ENCODE measurements at places on chromosomes 6 and 20.
A peak's percentile ranks its signal among the peaks of the same experiment; 100 is the strongest.

GRCh38 chr6:108654465-108655106, 93.9 kb downstream of the FOXO3 start:
- DNase-seq = no peak

DNA sequence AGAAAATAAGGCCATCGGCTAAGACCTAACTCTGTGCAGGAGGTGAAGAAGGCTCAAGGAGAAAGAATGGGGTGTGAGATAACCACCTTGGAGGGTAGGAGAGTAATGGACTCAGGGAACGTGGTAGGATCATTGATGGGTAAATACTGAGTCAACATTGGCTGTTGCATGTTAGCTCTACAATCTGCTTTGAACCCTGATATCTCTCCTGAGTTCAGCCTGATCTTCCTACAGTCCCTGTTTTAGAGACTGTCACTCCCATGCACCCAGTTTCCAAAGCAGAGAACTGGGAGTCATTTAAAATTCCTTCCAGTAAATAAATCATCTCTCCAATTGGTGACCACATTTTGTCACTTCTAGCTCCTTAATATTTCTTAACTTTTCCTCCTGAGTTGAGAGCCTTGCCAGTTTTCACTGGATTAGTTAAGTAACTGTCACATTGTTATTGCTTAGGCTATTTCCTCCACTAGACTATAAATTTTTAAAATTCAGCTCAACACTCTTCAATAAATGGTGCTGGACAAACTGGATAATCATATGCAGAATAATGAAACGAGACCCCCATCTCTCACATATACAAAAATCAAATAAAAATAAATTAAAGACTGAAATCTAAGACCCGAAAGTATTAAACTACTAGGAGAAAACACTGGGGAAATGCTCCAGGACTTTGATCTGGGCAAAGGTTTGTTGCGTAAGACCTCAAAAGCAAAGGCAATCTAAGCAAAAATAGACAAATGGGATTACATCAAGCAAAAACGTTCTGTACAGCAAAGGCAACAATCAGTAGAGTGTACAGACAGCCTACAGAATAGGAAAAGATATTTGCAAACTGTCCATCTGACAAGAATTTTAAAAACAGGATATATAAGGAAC, 138.9 kb upstream of the TMEM170B start:
- DNase-seq = no peak

GRCh38 chr20:40652441-40652987, 36.5 kb downstream of the MAFB start:
- no peak for DNase-seq

GRCh38 chr6:10849901-10850300, 11.6 kb upstream of the MAK start:
- DNase-seq = no peak

- DNase-seq = no peak
Observed at GRCh38 chr6:111626441-111626840, 20.8 kb upstream of the TRAF3IP2 start.

DNA sequence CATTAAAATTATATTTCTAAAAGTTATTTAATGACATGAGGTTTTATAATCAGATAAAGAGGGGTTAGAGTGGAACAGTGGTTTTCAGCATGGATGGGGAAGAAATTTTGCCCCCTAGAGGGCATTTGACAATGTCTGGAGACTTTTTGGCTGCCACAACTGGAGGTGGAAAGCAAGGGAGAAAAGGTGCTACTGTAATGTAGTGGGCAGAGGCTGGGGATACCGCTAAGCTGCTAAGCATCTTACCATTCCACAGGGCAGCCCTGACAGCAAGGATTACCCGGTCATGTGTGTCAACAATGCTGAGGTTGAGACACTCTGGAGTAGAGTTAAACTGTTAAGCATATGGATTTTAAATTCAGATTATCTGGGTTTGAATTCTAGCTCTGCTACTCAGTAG, 52.9 kb upstream of the FABP7 start:
- DNase-seq = peak; percentile 37

DNA sequence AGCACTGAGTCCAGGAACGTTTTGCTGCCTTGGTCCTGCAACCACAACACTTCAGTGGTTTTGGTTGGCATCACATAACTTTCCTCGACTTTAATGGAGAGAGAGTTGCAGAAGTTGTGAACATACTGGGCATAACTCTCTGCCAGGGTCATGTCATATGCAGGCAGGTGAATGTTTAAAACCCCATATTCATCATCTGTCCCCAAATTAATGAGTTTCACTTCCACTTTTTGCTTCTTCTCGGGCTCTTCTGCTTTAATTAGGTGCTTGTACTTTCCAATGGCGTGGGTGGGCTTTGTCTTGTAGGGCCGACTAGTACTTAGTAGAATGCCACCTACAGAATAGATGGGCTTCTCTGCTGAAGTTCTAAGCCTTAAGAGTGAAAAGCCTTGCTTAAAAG, 45.2 kb upstream of the TFAP2A start:
- peak; percentile 26 for DNase-seq

DNA sequence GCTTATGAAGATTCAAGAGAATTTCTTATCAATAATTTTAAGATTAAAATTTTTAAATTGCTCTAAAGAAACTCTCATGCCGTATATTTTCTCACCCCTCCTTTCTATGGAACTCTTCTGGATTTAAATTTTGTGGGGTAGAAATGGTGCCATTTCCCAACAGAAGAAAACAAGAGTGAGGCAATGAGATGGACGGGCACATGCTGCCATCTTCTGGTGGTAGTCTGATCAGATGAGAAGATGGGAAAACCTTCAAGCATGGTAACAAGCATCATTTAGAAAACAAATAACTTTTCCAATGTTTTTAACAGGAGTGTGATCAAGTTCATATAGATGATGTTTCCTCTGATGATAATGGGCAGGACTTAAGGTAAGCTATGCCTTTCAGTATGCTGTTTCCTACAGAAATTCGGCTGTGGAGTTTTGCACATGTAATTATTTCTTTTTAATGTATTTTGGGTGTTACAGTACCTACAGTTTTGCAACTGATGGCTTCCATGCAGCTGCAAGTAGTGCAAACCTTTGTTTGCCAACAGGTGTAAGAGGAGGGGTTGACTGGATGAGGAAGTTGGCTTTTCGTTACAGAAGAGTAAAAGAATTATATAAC, 271.4 kb downstream of the EYA4 start:
- DNase-seq = peak; percentile 51

GRCh38 chr6:71496018-71496721, 207.6 kb downstream of the OGFRL1 start:
- no peak for DNase-seq

- DNase-seq = no peak
Observed at GRCh38 chr6:108157234-108157980, 8.4 kb upstream of the NR2E1 start.

DNA sequence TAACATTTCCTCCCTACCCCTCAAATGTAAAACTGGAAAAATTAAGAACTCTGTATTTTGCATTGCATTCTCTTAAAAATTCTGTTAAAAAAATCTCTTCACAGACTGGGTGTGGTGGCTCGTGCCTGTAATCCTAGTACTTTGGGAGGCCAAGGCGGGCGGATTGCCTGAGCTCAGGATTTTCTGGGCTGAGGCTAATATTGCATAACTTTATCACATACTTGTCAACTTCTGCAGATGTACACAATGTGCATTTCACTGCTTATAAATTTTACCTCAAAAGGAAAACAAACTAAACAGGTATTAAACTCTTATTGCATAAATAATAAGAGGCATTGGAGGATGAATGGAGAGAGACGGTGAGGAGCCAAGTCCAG, 21.1 kb downstream of the YTHDF1 start:
- no peak for DNase-seq

DNA sequence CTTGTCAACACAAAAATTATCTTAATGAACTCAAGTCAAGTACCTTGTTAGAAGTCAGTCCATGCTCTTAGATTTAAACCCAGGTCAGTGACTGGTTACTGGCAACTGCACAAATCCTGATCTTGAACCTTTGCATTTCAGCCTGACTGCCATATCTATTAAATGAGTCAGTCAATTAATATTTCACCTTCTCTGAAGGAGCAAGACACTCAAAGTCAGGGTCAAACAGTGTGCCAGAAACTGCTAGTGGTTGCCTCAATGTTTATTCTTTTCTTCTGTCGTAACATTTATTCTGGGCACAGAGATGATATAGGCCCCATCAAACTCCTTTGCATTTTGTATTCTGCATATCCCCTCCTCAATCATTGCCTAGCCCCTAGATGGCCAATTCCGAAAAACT, 193.9 kb upstream of the MOCS1 start:
- DNase-seq = peak; percentile 50

- DNase-seq = peak; percentile 92
Observed at GRCh38 chr6:154962753-154963152, 32.4 kb upstream of the TIAM2 start.

DNA sequence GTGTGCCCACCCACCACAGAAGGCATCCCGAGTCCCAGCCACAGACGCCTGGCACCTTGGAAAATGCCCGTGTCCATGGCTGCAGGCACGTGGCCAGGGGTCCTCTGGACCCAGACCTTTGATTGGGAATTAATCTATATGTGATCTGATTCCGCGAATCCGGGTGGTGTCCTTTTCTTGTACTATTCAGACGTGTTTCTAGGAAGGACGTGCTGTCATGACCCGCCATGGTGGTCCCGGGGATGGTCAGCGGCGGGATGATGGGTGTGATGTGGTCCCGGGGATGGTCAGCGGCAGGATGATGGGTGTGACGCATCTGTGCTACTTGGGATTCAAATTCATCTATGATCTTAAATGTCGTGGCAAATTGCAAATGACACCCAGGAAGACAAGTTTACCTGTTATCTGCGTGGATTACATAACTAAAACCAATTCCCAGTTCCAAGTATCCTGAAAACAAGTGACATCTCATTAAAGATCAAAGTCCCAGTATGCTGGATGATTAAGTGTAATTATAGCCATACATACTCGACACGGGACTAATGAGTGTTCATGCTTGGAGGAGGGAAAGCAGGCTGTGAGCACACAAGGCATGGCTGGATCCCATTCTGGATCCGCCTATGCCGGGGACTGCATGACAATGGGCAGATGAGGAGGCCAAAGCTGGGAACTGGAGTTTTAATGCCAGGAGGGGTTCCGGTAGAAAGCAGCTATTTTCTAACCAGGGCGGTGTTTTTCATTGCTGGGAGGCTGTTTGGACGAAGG, 256.5 kb downstream of the TAF4 start:
- DNase-seq = no peak

DNA sequence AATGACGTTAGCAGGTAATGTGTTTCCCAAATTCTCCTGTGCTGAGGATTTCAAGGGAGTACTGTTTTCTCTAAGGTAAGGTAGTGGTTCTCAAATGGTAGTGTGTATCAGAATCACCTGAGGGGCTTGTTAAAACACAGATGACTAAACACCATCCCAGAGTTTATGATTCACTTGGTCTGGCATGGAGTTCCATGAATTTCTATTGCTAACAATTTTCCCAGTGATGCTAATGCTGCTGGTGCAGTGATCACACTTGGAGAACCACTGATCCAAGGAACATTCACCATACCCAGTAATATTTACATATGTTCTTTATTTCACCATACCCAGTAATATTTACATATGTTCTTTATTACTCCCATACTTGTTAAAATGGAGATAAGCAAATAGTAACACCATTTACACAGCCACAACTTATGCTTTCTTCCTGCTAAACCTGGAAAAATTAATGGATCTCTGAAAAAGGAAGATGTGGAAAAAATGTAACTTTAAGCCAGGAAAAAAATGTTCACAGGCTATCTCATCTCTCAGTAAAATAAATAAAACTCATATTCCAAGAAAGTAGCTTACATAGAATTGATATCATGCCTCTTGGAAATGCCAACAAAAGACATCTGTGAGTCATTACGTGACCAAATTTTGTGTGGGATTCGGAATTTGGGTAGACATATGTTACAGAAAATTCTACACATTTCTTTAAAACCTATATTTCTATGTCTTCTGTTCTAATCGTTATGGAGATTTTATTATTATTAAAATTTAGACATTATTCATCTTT, 129.5 kb downstream of the MMUT start:
- DNase-seq = peak; percentile 74

DNA sequence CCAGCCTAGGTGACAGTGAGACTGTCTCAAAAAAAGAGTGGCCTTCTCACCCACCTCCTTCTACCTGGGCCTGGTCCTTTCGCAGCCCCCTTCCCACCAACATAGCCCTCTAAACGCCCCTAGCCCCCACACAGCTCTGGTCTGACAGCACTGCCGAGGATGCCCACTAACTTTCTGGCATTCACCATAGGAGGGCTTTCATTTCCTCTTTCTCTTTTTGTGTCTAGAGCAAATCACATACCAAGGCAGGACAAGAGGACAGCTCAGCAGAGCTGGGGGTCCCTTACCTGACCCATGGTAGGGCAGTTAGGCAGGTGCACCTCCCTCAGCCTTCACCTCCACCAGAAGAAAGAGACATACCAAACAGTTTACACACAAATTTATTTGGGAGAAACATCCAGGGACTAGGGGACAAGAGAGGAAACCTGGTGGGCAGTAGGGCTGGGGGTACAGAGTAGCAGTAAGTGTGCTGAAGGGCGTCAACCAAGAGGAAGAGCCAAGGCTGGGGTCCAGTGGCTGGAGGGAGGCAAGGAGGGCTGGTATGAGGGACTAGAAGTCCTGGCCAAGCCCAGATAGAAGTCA, 4.5 kb downstream of the LY6G5C start:
- no peak for DNase-seq

- DNase-seq = no peak
Observed at GRCh38 chr6:91631227-91631626, 1044.4 kb upstream of the MAP3K7 start.

DNA sequence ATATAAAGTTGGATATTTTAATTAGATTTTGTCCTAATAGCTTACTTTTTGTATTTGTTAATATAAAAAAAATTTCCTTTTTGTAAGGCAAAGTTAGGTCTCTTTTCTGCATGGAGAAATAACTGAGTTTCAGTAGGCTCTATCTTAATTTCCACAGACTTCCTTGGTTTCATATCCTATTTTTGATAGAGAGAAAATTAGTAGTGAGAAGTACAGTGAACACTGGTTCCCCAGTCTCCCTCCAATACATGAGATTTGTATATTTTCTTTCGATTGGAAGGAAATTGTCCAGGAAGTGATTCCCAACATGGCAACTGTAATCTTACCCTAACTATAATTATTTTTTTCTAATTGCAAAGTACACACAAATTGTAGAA, 26.4 kb downstream of the TRIM27 start:
- peak; percentile 8 for DNase-seq

GRCh38 chr6:144922120-144922722, 637.1 kb downstream of the UTRN start:
- peak; percentile 23 for DNase-seq

GRCh38 chr6:7373739-7374138, 15.8 kb downstream of the CAGE1 start:
- peak; percentile 10 for DNase-seq

- DNase-seq = peak; percentile 50
Observed at GRCh38 chr6:30463651-30464618, 25.4 kb upstream of the HLA-E start.

All from kidney tubule cell (primary cell).